Activated naive CD8-positive, alpha-beta T cell treated with anti-CD3 and anti-CD28 coated beads, Interleukin-2, amount 10 ng/mL, durations not matched to agents 7 days and 5 days (primary cell): ENCODE measurements at places on chromosomes 11 and 22. TPM values are rescaled to one million over a fixed set of nuclear protein-coding genes. Genes with fewer than 3 reads are reported as not detected.
A peak's percentile ranks its signal among the peaks of the same experiment; 100 is the strongest.

DNA sequence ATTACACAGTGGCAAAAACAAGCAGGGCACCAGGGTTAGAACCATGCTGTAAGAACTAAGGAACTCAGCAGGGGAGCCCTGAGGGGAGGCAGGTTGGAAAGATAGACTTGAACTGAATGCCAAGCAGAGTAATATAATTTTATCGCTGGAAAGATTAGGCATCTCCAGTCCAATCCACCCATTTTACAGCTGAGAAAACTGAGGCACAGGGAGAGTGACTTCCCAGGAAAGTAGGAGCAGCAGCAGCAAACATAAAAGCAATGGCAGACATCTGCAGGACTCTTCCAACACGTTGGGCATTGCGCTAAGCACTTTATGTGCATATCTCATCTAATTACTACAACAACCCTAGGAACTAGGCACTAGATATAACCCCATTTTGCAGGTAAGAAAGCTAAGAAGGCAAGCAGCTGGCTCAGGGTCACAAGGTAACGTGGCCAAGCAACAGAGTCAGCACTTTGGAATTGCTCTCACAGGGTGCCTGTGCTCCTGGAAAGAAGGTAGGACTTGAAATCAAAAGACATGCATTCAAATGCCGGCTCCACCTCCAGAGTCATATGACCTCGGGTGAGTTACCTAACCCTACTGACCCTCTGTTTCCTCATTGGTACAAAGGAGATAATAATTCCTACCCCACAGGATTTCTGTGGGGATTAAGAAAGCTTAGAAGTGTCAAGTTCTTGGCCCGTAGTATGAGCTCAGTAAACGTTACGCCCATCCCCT, 215.3 kb downstream of the BARX2 start:
- no peaks in the 10 kb centered on the region for H3K4me1 ChIP-seq
- H3K36me3 ChIP-seq = no peaks in the 10 kb centered on the region
- DNase-seq = no peak
- H3K27ac ChIP-seq = no peak overlapping the region
- H3K27me3 ChIP-seq = peaks cover 2% of the 10 kb centered on the region

DNA sequence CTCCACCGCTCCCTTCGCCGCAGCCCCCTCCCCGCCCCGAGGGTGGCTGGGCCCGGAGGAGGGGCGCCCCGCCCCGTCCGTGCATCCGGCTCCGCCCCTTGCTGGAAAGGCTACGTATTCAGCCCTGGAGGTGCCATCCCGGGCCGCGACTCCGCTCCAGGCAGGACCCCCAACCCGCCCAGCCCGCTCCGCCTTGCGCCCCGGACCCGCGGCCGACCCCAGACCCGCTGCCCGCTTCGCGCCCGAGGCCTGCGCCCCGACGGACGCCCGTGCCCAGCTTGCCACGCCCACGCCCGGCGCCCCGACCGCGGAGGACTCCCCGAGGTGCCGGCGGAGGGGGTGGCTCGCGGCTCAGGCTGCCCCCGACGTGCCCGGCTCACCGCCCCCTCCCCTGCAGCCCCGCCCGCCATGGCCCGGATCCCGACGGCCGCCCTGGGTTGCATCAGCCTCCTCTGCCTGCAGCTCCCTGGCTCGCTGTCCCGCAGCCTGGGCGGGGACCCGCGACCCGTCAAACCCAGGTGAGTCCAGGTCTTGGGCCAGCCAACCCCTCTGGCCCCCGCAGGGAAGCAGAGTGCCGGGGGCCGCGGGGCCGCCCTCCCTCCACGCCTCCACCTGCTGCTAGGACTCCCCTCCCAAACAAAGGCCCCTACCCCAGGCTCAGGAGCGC, at the start of gene ADM2:
ADM2 (plus strand) TSS at position 104 of the 667 bp plus-strand sequence; CDS start at position 409, 305 bp downstream.
- H3K27me3 ChIP-seq = peaks cover 16% of the 10 kb centered on the region
- peak within 1 kb of the TSS; percentile 83 for H3K4me3 ChIP-seq
- H3K36me3 ChIP-seq = no peaks in the 10 kb centered on the region
- H3K4me1 ChIP-seq = peaks cover 11% of the 10 kb centered on the region
- peak; percentile 82 for DNase-seq
- peak within 1 kb of the TSS; percentile 69 for H3K27ac ChIP-seq

GRCh38 chr22:31155422-31155821, 4.6 kb upstream of the RNF185 start:
- no peak overlapping the region for H3K4me3 ChIP-seq
- H3K27ac ChIP-seq = no peak overlapping the region
- H3K36me3 ChIP-seq = peaks cover 1% of the 10 kb centered on the region
- peaks cover 2% of the 10 kb centered on the region for H3K4me1 ChIP-seq
- H3K27me3 ChIP-seq = peaks cover 15% of the 10 kb centered on the region

DNA sequence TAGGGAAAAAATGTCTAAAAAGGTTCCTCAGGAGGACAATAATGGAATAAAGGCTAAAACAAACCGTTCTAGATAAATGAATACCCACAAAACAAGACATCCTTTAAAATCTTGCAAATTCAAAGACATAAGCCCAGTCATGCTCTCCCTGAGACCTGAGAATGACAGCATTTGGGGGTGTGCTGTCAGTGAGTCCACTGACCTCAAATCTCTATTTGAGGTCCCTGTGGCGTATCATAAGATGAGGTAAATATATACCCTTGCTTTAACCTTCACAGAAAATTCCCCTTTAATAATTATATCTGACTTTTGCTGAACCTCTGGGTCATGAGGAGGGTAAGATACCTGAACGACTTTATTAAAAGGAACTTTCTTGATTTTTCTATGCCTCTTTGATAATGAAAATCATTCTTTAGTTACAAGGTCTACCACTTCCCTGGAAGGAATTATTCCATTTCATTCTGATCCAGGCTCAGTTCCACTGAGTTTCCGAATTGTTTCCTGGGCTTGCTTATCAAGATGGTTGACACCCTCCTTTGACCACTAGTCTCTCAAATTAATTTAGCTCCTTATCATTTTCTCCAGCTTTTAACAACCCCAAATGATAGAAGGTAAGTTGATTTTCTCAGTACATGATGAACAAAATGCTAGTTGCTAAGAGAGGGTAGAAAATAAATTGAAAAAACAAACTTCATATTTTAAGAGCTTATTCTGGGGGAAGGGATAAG, 53.8 kb upstream of the CHRM4 start:
- peaks cover 9% of the 10 kb centered on the region for H3K4me1 ChIP-seq
- no peaks in the 10 kb centered on the region for H3K27me3 ChIP-seq
- H3K36me3 ChIP-seq = peaks cover 25% of the 10 kb centered on the region
- H3K4me3 ChIP-seq = no peak overlapping the region

- peaks cover 36% of the 10 kb centered on the region for H3K36me3 ChIP-seq
- peak overlapping the region; percentile 3 for H3K27ac ChIP-seq
- no peak for DNase-seq
- no peak overlapping the region for H3K4me3 ChIP-seq
- H3K27me3 ChIP-seq = no peaks in the 10 kb centered on the region
Observed at GRCh38 chr11:93729129-93729616, 12.1 kb downstream of the TAF1D start.

The NPAS4 gene
- 0.67 TPM for total RNA-seq

DNA sequence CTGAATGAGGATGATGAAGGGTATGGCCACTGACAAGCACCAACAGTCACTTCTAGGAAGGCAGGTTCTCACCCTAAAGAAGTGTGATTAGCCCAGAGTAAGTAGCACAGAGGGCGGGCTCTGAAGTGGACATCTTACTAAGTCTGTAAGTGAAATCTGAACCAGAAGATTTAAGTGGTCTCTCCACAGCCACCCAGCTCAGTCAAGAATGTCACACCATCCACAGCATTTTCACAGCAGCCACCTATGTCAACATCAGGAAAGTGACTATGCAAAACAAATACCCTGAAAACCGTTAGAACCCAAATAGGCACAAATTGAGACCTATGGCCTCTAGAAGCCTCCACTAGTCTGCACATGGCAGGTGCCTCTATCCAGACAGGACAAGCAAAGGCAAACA, 23.0 kb upstream of the STK33 start:
- no peaks in the 10 kb centered on the region for H3K27me3 ChIP-seq
- H3K27ac ChIP-seq = no peak overlapping the region
- peaks cover 5% of the 10 kb centered on the region for H3K4me1 ChIP-seq
- no peak overlapping the region for H3K4me3 ChIP-seq
- DNase-seq = no peak
- H3K36me3 ChIP-seq = peaks cover 6% of the 10 kb centered on the region

DNA sequence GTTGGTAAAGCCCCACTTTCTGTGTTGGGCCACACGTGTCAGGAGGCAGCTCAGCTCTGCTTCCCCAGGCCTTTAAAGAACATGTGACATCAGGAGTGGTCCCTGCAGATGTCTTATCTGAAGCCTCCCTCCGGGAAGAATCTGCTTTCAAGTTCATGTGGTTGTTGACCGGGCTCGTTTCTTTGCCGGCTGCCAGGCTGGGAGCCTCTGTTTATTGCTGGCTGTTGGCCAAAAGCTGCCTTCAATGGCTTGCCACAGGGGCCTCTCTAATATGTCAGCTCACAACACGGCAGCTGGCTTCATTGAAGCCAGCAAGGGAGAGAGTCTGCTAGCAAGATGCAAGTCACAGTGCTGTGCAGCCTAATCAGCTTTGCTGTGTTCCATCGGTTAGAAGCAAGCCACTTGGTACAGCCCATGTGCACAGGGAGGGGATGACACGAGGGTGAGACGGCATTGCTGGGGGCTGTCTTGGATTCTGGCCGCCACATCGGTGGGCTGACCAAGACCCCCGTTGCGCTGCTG, 14.6 kb downstream of the MRGPRF start:
- no peak overlapping the region for H3K4me3 ChIP-seq
- H3K4me1 ChIP-seq = no peaks in the 10 kb centered on the region
- H3K27ac ChIP-seq = no peak overlapping the region
- no peaks in the 10 kb centered on the region for H3K36me3 ChIP-seq
- peaks cover 3% of the 10 kb centered on the region for H3K27me3 ChIP-seq

DNA sequence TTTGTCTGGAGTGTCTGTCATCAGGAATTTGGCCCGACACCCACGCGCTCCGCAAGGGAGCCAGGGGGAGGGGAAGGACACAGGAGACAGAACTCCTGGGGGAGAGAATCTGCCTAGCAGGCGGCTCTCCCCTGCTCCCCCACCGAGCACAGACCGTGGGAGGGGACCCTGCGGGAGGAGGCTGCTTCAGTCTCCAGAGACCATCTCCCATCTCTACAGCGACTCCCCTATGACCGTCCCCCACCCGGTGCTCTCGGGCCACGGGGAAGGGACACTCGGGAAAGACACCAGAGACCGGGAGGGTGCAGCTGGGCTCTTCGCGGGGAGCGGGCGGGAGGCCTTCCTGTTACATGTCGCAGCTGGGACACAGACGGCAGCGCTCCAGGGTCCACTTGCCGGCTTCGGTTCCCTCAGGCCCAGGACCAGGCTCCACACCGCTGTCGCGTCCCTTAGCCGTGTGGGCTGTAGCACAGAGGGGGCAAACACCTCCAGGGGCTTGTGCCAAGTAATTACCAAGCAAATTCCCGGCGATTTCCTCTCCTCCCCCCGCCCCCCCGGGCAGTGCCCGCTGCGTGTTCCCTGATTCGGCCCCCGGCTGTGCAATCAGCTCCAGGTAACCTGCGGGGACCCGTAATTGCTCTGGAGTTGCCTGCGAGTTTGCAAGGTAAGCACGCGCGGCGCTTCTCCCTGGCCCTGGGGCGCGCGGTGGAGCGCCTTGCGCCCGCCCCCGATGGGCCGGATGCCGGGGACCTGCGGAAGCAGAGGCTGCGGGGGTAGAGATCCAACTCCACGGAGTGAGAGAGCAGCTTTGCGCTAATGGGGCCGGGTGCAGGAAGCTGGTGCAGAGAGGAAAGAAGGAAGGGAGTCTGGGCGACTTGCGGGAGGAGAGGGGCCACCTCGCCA, 155.1 kb upstream of the CADM1 start:
- no peak overlapping the region for H3K4me3 ChIP-seq
- peaks cover 24% of the 10 kb centered on the region for H3K27me3 ChIP-seq

- H3K4me1 ChIP-seq = peaks cover 18% of the 10 kb centered on the region
- no peaks in the 10 kb centered on the region for H3K27me3 ChIP-seq
- peaks cover 9% of the 10 kb centered on the region for H3K36me3 ChIP-seq
Observed at GRCh38 chr22:37739035-37739434, 42.2 kb downstream of the TRIOBP start.
